ENCODE measurements at places on chromosomes 5 and 9.

- DNase-seq: no peak
Observed at GRCh38 chr5:95817430-95817829, 5.1 kb downstream of the GLRX start.

- DNase-seq: no peak
Observed at GRCh38 chr5:59684388-59685190, 208.9 kb downstream of the PDE4D start.

DNA sequence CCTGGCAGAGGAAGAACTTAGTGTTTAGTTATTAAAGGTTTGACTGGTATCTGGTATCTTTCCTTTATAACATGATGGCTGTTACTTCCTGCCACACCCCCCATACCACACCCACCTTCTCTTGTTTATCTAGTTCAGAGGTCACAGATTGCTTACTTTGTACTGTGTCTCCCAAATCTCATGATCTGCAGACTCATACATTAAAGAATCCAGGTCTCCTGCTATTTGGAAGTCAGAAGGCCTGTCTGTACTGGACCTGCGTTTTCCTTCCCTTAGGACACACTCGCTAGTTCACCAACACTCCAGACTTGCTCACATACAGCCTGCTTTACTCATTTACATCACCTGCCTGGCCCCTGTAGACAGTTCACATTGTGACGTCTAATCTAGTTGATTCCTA, 39.3 kb downstream of the NUDT12 start:
- DNase-seq: no peak

DNA sequence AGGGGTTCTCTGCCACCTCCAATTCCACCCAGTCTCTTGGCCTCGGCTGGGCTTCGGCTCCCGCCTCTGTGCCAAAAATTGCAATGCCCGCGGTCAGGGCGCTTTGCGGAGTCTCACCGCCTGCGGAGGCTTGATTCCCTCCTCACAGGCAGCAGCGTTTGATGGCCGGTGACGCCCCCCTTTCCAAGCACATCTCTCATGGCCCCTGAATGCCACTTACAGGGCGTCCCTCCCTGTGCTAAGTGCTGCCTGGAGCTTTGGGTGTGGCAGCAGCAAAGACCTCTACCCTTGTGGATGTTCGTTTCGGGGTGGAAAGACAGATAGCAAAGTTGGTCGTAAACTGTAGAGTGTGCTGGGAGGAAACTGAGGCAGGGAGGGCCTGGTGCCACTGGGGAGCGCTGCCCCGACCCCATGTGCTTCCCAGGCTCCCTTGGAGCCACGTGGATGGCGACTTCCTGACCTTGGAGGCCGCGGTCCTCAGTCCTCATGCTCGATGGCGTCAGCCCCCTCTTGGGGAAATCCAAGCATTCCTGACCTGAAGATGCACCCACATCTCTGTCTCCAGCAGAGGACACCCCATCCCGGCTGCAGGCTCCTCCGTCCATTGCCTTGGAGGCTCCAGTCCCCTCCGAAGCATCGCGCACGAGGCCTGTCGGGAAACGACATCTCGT, 249.2 kb upstream of the IRX4 start:
- no peak for DNase-seq

DNA sequence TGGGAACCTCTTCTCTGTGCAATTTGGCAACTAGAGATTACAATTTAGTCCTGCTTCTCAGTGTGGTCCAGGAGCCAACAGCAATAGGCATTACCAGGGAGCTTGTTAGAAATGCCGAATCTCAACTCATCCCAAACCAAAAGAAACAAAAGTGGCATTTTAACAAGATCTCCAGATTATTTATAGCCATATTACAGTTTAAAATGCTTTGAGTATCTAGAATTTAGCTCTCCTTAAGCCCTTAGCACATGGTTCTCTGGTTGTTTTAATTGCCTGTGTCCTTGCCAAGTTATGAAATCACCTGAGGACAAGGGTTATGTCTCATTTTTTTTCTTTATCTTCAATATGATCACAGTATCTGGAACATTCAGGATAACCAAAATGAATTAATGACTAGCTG, 51.6 kb upstream of the TAS2R1 start:
- no peak for DNase-seq

DNA sequence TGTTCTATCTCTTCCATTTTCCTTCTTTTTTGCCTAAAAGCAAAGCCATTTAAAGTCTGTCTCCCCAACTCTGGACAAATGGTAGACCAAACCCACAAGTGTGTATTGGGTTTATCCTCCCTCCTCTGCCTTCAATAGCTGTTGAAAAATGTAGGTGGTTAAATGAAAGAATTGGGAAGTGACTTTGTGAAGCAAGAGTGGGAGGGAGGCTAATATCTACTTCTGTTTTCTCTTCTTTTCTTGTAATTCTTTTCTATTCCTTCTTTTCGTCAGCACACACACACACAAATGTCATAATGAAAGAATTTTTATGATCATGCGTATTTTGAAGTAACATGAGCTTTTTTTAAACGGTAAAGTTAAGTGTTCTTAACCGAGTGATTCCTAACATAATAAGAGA, 3.8 kb downstream of the CCDC152 start:
- no peak for DNase-seq

DNA sequence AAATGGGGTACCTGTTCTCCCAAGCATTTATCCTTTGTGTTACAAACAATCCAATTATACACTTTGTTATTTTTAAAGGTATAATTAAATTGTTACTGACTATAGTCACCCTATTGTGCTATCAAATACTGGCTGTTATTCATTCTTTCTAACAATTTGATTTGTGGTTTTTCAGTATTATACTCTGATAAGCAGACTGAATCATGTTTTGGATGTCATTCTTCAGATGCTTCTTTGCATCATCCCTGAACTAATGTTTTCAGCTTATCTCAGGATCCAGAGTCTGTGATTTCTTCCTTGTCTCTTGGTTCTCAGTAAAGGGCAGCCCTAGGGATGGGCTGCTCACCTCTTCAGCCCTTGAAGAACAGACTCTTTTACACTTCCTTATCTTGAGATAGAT, 177.8 kb upstream of the SGCD start:
- no peak for DNase-seq

DNA sequence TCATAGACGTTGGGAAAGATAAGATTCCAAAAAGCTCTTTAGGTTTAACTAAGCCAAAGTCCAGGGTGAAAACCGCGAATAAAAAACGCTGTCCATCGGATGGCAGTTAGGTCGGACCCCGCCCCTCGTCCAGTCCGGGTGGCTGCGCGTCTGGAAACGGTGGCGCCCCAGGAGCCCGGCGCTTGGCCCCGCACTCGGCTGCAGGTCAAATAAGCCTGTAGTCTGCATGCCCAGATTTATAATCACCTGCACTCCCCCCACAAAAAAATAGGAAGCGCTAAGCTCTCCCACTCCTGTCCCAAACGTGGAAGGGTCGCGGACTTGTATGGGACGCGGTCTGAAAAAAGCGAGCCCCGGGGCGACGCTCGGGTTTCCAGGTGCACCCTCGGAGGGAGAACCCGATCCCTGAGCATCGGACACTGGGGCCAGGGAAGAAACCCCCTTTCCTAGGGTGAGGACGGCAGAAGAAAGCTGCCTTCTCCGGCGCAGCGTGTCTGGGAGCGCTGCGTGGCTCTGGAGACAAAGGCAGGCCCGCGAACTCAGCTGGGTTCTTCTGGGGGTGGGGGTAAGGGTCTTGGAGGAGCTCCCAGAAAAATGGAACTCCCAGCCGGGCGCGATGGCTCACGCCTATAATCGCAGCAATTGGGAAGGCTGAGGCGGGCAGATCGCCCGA, 923 bp upstream of the ZBTB5 start:
- no peak for DNase-seq

GRCh38 chr9:121219530-121219929, 17.9 kb upstream of the RAB14 start:
- DNase-seq: no peak

- no peak for DNase-seq
Observed at GRCh38 chr5:174723979-174724483, 351 bp upstream of the MSX2 start.

GRCh38 chr5:81537905-81538547, 144.1 kb upstream of the ACOT12 start:
- no peak for DNase-seq

DNA sequence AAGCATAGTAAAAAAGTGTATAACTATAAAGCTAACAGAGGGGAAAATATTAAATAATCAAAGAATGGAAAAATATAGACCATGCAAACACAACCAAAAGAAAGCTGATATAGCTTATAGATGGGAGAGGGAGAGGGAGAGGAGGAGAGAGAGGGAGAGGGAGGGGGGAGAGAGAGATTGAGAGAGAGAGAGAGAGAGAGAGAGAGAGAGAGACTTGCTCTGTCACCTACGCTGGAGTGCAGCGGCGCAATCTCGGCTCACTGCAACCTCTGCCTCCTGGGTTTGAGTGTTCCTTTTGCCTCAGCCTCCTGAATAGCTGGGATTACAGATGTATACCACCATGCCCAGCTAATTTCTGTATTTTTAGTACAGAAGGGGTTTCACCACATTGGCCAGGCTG, 110.6 kb downstream of the RAPGEF6 start:
- no peak for DNase-seq

- DNase-seq: no peak
Observed at GRCh38 chr9:91557327-91557726, 133.7 kb upstream of the NFIL3 start.

DNA sequence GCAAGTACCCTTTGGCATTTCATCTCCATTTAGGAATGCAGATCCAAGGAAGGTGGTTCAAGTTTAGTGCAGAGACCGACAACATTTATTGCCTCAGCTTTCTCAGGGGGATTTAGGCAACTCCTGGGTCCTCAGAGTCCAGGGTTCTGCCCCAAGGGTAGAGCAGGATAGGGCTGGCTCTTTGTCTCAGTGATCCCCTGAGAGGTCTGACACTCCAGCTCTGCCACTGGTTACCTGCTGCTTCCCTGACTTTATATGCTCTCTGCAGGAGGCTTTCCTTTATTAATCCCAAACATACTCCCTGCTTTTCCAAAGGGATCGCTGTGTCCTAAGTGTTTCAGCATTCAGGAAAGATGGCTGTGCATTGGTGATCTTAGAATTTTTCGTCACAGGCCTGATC, 37.2 kb downstream of the TRPC7 start:
- no peak for DNase-seq

DNA sequence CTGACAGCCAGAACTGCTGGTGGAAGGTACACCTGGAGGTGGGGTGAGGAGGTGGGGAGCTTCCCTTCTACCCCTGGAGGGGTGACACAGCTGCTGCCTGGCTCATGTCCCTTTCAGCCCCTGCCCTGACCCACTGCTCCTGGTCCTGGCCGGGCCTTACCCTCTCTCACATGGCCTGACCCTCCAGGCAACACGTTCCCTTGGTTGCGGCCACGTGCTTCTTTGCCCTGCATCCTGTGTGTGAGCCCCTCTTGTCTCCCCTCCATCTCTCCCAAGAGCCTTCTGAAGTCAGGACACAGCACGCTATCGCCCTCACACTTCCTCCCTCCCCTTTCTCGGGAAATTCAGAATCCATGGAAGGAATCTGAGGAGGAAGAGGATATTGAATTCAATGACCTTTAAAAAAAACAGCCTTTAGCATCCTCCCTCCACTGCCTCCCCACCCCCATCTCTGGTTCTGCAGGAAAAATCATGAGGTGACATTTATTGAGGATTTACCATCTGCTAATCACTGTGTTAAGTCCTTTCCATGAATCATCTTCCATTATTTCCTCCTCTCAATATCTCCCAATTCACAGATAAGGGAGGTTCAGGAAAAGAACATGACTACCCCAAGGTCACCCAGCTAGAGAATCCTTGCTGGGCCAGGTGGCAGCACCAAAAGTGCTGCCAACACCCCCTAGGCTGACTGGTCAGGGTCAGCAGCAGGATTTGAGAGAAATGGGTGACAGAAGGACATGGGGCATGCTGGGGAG, 8.3 kb downstream of the AQP3 start:
- DNase-seq: no peak

DNA sequence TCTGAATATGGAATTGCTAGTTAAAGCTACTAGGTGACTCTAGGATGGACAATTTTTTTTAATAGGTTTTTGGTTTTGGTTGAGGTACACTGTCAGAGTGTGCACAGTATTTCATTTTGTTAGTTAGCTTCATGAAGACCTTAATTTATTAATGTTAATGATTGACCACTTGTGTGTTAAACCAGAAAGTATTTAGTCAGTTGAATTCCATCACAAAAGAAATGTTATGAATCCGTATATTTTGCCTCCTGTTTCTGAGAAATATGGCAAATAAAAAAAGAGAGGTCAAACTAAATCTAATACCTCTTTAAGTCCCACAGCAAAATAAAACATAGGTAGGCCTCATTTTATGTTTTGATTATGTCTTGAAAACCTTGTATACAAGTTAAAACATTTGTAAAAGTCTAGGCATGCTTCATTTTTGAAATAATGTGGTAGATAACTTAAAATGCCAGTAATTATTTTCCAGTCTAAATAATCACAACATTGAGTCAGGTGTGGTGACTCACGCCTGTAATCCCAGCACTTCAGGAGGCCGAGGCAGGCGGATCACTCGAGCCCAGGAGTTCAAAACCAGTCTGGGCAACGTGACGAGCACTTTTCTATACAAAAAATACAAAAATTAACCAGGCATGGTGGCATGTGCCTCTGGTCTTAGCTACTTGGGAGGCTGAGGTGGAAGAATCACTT, 50.8 kb downstream of the ITGA1 start:
- DNase-seq: no peak

DNA sequence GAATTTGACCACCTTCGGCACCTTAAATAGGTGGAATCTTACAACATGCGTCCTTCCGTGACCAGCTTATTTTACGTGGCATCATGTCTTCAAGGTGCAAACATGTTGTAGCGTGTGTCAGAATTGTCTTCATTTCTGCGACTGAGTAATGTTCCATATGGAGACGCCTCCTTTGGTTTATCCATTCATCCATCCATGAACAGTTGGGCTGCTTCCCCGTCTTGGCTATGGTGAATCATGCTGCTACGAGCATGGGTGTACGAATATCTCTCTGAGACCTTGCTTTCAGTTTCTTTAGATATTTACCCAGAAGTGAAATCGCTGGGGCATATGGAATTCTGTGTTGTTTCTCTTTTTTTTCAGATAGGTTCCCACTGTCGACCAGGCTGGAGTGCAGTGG, 391.9 kb upstream of the IRX2 start:
- no peak for DNase-seq

- DNase-seq: no peak
Observed at GRCh38 chr5:138489683-138490061, 24.4 kb downstream of the EGR1 start.

- DNase-seq: no peak
Observed at GRCh38 chr5:179762079-179762780, 29.6 kb downstream of the MAML1 start.

GRCh38 chr5:36881304-36881703, 4.7 kb downstream of the NIPBL start:
- no peak for DNase-seq

DNA sequence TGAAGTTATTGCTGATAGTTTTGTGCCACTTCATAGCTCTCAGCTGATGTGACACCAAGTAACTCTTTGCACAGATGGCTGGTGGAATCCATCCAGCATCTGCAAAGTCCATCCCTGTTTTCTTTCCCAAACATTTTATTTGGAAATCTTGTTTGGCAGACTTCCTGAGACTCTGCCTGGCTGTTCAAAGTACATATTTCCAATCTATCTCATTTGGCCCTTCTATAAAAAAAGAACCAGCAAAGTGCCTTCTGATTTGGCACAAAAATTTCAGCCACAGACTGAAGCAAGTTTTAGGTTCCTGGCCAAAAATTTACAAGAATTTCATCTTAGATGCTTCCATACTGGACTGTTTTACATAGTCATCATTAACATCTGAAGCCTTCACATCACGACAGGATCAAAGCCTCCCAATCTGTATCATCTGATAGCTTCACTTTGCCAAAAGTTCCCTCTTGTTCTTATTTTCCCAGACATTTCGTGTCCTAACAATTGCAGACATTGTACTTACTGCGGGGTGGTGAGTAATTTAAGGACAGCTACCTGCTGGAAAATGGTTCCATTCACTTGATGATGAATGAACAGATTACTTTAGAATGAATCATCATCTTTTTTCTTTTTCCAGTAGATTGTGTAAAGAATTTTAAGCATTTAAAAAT, 377.3 kb downstream of the KIAA0825 start:
- no peak for DNase-seq
